Activated naive CD4-positive, alpha-beta T cell treated with anti-CD3 and anti-CD28 coated beads for 36 hours (primary cell): ENCODE measurements at places on chromosomes 5 and 9.

- no peak for DNase-seq
These were observed 151.0 kb upstream of the ADAMTS16 start for GRCh38 chr5:4989118-4989517.

DNA sequence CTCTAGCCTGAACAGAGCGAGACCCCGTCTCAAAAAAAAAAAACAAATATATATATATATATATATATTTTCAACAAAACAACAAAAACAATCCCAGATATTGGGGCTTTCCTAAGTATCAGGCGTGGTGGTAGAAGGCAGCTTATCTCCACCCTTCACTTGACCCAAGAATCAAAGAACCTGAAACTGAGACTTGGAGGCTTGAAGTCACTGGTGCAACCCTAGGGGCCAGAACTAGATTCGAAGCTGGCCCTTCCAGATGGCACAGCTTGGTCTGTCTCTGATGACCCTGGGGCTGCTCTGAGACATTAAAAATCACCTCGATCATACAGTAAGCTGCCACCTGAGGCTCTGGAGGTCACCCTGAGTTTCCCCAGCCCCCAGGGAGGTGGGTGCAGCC lies 1.3 kb upstream of the KCNMB1 start:
- DNase-seq, result no peak

DNA sequence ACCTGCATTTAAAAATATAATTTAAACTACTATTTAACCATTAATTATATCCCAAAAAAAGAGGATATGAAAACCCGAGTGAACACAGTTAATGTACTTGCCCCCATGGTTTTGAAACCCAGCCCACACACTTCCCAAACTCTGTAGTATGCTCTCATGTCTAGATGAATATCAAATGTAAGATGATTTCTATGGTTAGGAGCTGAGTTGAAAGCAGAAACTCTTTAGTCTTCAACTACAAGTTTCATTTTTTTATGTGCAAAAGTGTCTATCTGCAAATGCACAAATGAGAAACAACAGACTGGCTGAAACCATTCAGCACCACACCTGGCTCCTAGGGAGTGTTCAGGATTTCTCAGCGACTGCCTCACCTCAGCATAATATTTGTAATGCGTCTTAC lies 183.3 kb downstream of the SEMA5A start:
- no peak for DNase-seq

GRCh38 chr9:97535771-97536170 lies 34.3 kb downstream of the TMOD1 start:
- DNase-seq, result no peak

GRCh38 chr9:134707731-134708671 lies 66.4 kb downstream of the COL5A1 start:
- no peak for DNase-seq
